ENCODE measurements at places on chromosomes 3 and 15.

DNA sequence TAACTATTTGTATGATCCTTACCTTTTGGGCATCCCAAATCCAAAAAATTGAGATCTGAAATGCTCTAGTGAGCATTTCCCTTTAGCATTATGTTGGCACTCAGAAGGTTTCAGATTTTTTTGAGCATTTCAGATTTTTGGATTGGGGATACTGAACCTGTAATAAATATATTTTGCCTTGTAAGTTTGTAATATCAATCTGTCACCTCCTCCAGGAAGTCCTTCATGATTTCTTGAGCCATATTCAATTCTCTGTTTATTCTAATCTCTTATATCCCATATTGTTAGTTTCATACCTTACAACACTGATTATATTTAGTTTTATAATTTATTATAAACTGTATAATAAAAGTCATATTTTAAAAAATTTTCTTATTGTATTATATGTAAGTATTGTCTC lies 215.2 kb downstream of the BBX start:
- DNase-seq, result no peak

- DNase-seq, result no peak
Measured at GRCh38 chr3:6228958-6229683, 631.8 kb upstream of the GRM7 start.

- no peak for DNase-seq
Measured at GRCh38 chr3:126137490-126138130, 42.8 kb downstream of the ALDH1L1 start.

DNA sequence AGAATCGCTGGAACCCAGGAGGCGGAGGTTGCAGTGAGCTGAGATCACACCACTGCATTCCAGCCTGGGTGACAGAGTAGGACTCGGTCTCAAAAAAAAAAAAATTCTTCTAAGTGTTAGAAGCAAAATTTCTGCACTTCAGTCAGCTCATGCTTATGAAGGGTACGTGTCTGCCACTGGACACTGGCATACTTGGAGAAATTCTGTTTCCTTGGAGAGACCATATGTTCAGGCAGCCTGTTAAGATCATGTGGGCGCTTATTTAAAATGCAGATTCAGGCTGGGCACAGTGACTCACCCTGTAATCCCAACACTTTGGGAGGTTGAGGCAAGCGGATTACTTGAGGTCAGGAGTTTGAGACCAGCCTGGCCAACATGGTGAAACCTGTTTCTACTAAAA lies 85.6 kb upstream of the IQSEC1 start:
- DNase-seq, result no peak

DNA sequence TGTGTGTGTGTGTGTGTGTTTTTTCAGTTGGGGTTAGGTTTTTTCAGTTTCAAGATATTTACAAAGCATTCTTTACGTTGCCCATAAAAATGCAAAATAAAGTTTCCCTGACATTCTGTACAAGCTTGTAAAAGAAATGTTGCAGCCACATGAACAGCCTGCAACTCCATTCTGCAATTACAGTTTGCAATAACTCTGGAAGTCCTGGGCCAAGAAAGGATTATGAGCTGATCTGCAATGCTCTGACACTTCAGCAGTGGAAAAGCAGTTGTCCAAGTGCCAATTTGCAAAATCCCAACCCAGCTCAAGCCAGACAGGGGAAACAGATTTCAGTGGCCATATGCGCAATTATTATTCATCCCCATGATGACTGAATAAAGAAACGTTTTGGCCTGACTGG lies 322.1 kb downstream of the MEX3B start:
- no peak for DNase-seq

DNA sequence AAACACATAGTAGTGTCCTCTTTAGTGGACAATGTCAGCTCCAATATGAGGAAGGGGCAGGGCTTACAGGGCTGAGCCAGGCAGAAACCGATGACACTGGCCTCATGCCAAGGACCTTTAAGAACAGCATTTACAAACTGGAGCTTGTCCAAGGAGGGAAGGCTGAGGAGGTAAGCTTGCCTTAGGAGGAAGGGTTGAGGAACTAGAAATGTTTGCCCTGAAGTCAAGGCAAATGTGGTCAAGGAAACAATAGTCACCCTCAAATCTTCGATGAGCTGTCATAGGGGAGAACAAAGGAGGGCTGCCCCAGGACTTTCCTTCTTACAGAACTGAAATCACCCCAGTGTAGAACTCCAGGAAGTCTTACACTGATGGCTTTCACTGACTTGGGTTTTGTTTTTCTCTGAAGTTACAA lies 136.4 kb downstream of the LIPC start:
- DNase-seq, result no peak

DNA sequence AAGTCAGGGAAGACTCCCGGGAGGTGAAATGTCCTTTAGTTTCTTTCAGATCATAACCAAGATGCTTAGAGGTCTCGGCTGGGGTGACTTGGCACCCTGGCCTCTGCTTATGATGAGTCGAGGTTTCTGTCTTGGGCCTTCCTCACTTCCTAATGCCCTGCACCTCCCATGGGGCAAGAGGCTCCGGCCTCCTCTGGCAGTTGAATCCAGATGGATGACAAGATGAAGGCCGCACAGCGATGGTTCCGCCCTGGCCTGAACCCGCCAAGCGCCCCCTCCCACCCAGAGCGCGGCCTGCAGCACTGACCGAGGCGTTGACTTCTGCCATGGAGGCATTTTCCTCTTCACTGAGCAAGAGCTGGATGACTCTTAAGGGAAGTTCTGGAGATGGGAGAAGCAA lies 31.3 kb downstream of the MUC20 start:
- DNase-seq, result no peak

DNA sequence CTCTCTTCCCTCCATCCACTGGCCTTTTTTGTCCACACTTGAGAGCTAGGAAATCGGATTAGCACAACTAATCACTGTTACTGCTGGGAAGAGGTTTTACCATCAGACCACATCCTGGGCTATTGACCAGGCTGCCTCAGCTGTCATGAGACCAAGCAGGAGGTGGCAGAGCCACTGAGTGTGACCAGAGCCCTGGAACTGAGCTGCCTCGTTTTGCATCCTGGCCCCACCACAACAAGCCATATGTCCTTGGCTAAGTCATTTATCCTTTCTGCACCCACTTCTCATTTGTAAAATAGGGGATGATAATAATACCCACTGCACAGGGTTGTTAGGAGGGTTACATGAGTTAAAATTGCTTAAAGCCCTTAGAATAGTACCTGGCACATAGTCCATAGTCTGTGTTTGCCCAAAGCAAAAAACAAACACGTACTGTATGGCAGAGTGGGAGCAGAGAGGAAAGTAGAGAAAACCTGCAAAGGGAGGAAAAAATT lies 34.1 kb downstream of the TMEM158 start:
- DNase-seq, result no peak

DNA sequence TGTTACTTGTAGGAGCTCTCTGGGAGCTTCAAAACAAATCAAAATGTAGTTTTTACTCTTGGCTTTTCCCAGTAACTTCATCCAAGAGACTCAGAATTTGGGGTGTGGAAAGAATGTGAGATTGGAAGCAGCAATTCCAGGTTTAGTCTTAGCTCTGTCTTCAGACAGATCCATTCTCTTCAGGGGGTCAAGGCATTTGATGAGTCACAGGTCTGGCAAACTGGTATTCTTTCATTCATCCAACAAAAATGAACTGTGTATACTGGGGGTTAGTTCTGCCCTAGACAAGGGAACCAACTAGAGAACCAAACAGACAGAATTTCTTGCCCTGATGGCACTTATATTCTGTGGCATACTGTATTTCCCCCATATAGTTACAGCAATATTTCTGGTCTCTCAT lies 36.3 kb upstream of the CADPS start:
- DNase-seq, result no peak

DNA sequence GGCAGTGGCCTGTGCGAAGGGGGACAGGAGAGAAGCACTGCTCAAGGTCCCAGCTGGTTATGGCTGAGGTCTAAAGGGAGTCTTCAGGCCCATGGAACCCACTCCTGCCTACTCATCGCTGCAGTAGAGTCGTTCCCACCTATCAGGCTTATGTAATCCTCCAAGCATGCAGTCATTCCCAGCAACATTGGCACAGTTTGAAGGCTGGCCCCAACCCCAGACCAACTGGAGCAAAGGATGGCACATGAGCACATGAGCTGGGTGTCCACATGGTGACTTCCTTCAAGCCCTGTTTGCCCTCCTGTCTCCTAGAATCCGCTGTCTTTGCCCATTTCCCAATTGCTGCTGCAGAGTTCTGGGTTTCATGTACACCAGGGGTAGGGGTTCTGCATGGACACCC lies 60.5 kb upstream of the FGD5 start:
- no peak for DNase-seq

DNA sequence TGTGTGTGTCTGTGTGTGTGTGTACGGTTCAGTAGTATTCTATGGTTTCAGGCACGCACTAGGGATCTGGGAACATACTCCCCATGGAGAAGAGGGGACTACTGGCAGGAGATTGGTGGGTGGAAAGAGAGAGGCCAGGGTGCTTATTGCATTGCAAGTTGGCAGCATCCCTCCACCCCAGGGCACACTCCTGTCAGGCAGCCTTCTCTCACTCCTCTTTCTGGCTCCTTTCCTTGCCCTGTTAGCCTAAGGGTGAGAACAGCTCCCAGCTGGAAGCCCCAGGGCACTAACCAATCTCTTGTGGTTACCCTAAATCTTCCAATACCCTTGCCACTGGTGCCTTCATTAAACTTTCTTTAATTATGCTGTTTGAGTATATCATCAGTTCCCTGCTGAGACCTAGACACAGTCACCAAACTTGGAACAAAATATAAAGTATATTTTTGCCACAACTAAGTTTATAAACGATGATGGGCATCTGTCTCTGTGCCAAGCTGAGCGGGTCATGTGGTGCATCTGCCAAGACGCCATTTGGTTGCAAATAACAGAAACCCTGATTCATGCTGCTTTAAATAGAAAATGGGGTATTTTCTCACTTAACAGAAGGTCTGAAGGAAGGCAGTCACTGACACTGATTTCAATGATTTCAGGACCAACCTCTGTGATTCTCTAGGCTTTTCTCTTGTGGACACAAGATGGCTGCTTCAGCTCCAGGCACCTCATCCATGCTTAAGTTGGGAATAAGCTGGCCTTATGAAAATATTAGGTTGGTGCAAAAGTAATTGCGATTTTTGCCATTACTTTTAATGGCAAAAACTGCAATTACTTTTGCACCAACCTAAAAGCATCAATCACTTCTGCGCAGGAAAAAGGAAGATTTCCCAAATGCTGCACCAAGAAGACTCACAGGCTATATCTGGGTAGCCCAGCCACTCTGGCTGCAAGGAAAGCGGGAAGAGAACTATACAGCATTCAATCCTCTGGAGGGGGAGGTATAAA lies 476.9 kb upstream of the PROK2 start:
- DNase-seq, result no peak

GRCh38 chr15:48063411-48063985 lies 57.3 kb upstream of the SLC24A5 start:
- DNase-seq, result no peak

- DNase-seq, result no peak
Measured at GRCh38 chr3:191563722-191564121, 102.8 kb downstream of the PYDC2 start.

DNA sequence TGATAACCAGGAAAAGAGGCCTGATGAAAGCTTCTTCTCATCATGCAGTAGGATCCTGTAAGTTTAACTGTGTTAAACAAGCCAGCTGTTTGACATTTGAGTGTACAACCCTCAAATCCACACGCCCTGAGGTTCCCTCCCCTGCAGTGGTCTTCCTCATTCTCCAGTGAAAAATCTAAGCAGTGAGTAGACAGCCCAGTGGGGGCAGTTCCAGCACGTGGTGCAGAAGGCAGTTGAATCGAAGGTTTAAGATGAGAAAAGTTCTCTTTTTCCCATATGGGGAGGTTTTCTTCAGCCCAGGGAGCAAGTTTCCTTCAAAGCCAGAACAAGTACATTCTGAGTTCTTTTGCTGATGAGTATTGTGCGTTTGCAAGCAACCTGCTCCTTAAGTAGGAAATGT lies 174.5 kb downstream of the NR2F2 start:
- DNase-seq, result no peak

DNA sequence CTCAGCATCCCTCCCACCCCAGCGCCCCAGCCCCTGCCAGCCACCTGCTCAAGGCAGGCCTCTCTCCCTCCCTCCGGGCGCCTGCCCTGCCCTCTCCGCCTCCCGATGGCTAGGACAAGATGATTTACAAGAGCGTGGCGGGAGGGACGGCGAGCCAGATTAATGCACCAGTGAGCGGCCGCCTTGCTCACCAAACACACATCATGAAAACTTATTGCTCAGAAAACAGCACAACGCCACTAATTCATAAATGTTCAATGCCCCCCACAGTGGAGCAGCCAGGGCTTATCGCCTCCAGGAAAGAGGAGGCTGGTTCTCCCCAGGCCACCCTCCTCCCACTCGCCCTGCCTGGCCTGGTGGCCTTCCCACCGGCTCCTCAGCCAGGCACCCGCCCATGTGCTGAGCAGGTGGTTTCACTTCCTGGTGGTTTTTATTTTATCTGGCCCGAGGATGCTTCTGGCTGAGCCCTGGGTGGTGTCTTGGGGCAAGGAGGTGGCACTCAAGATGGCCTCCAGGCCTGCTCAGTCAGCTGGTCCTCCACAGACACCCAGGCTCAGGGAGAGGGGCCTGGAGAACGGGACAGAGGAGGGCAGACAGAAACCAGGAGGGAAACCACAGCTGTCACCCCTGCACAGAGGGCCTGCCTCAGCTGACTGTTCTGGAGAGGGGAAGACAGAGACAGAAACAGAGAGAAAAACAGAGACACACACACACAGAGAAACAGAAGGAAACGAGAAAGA lies 284.9 kb downstream of the UACA start:
- DNase-seq, result no peak

- DNase-seq, result peak; percentile 10
Measured at GRCh38 chr3:45881078-45882022, 5.0 kb upstream of the CCR9 start.

DNA sequence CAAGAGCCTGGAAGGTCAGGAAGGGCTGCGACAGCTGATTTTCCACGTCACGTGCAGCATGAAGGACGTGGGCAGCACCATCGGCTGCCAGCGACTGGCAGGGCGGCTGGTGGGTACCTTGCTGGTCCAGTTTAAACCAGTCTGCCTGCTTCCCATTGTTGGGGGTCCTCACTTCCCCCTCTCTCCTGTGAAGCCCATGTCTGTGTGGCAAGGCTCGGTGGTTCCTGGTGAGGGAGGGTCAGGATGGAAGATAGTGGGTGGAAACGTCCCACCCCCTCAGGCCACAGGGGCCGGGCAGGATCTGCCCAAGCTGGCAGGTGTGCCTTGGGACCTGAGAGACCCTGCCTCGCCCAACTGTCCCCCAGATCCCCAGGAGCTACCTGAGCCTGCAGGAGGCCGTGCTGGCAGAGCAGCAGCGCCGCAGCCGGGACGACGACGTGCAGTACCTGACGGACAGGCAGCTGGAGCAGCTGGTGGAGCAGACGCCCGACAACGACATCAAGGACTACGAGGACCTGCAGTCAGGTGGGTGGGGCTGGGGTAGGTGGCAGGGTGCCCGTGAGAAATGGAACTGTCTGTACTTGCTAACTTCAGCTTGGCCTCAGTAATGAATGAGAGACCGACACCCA lies 108.2 kb downstream of the LRRK1 start:
- DNase-seq, result no peak

Data from stimulated activated CD8-positive, alpha-beta memory T cell treated with anti-CD3 and anti-CD28 coated beads, Interleukin-4, amount 100 ng/mL, for 1 hour (primary cell).